ENCODE measurements at places on chromosomes 11 and 22.

GRCh38 chr22:42895541-42895981 lies 38.5 kb upstream of the ARFGAP3 start:
- no peak for DNase-seq

DNA sequence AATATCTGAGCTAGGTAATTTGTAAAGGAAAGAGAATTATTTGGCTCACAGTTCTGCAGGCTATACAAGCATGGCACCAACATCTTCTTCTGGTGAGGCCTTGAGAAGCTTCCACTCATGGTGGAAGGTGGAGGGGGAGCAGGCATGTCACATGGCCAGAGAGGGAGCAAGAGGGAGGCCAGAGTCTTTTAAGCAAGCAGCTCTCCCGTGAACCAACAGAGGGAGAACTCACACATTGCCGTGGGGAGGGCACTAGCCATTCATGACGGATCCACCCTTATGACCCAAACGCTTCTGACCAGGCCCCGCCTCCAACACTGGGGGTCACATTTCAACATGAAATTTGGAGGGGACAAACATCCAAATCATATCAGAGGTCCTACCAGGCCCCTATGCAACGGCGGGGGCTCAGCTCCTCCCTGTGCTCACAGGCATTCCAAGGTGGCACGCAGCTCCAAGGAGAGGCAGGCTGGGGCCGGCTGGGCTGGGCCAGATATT lies 4.6 kb downstream of the C11orf96 start:
- peak; percentile 12 for DNase-seq

DNA sequence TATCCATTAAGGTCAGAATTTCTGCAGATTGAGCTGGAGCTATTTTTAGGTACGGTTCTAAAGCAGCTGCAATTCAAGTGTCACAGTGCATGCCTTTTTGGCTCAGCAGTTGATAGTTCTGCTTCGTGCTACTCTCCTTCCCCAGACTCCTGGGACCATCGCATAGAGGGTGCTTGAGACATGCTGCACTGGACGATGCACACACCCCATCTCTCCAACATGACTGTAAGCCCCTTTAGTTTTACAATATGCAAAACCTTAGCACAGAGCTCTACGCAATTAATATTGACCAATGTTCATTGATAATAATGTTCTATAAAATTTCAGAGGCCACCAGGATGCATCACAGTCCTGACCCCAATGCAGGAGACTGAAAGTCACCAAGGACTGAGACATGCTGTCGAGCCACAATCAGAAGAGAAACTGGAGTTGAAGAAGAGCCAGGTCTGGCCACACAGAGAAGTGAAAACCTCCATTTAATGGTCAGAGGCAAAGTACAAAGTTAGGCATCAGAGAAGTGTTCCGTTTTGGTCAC lies 120.9 kb upstream of the ZC3H12C start:
- DNase-seq, result no peak

- DNase-seq, result no peak
These were observed 40.9 kb upstream of the CELSR1 start for GRCh38 chr22:46578251-46578823.

DNA sequence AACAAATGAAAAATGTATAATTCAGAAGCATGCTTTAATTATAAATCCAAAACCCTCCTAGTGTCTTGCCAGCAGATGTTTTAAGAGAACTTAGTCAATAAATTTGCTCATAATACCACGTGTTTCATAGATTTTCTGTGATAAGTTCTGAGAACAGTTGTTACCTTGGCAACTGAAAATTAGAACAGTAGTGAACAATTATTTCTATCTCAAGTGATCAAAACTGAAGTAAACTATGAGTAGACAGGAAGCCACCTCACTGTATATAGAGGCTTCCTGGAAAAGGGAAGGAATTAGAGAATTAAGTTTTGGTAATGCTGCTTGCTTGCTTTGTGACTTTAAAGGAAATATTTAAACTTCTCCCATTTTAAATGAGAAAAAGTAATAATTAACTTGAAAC lies 266.0 kb upstream of the ANO3 start:
- no peak for DNase-seq

DNA sequence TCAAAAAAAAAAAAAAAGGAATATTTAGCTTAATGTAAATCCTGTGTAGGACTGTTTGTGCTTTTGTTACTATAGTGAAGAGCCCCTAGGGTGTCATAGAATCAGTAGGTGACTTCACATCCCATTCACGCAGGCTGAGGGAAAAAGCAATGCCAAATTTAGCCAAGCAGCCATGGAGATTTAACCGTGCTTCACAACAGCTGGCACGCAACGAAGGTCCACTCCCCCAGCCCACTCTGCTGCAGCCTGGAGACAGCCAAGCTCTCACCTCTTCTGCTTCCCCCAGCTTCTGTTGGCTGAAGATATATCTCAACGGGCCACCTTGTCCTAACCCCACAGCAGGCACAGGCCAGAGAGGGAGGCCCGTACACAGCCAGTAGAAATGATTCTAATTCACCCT lies 78.8 kb upstream of the BID start:
- DNase-seq, result no peak

DNA sequence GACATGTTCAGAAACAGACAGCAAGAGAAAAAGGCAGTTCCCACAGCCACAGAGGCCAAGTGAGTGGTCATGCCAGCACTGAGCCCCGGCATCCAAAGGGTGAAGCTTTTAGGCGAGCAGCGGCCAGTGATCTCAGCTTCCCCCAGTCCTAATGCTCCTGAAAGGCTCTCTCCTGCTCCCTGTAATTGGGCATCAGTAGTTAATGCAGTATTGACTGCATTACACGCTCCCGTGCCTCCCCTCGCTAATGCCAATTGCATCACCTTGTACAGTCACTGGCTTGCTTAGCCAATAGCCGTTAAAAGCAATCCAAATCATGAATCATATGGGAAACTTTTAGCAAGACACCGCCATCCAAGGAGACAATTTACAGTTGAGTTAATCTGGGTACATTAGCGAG lies 4.9 kb downstream of the LMO1 start:
- no peak for DNase-seq

DNA sequence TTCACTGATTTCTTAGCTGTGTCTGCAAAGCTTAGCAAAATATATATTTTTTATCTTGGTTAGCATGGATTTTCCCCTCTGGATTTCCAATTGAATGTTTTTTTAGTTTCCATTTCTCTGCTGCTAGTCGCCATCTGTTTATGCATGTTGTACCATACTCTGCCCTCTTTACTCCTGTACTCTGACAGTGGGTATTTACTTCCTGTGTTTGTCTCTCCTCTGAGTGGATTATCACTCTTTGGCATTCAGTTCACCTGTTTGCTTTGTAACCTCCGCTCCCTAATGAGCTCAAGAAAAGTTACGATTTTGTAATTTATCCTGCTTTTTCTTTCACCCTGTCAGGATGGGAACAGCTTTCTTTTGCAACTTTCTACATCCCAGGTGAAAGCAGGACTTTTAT lies 59.1 kb downstream of the PDHX start:
- no peak for DNase-seq

GRCh38 chr11:70270877-70271648 lies 573 bp downstream of the PPFIA1 start:
- no peak for DNase-seq

GRCh38 chr22:28759861-28760560 lies 12.5 kb upstream of the CCDC117 start:
- DNase-seq, result no peak

GRCh38 chr11:46075168-46075567 lies 46.1 kb downstream of the PHF21A start:
- DNase-seq, result no peak

DNA sequence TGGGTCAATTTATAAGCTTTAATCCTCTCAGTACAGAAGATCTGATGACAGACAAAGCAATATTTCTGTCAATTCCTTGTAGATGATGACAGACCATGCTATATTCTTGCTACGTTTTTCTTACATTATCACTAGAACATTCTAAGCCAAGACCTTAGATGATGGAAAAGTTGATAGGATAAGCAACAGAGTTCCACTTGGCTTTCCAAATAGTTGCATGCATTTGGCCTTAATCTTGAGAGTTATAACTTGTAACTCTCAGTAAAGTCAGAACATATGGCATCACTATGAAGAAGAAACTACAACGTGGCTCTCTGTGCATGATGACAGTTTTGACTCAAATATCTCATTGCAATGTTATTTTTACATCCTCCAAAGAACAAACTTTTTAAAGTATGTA lies 544.3 kb upstream of the LRRC4C start:
- no peak for DNase-seq

- DNase-seq, result no peak
These were observed 12.6 kb downstream of the TCIRG1 start for GRCh38 chr11:68051191-68052136.

GRCh38 chr22:24434471-24435322 lies 7.3 kb downstream of the ADORA2A start:
- no peak for DNase-seq

DNA sequence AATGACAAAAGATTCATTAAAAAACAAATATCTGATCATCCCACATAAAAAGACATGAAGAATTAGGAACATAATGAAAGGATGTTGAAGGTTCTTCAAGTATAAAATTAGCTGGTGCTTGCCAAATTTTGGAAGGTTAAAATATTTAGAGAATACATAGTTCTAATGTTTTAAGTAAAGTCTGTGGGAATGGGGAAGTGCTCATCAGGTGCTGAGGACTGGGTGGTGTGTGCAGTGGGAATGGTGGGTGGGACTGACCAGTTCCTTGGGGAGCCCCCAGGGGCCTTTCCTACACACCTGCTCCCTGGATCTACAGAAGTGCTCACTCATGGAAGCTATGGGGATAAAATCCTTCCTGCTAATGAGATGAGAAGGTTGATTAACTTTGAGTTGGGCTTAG lies 11.8 kb downstream of the LDLRAD3 start:
- no peak for DNase-seq

- DNase-seq, result peak; percentile 70
These were observed 761 bp upstream of the NXF1 start for GRCh38 chr11:62805961-62806441.

DNA sequence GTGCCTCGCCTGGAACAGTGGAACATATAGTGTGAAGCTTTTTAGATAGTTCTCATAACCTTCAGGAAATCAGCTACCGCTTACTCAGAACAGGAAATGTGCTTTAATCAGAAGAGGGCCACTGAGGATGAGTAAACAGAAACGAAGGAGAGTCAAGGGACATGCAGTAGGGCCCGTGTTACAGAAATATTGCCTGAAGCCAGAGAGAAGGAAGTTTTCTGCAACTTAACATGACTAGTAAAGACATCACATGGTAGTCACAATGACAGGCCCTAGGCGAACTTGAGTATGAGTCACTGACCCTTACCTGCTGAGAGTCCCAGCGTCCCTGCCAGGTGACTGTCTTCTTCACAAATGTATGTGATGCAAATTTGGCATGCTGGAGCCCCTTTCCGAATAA lies 39.4 kb downstream of the CARD18 start:
- no peak for DNase-seq

GRCh38 chr11:119895981-119896380 lies 167.0 kb upstream of the NECTIN1 start:
- no peak for DNase-seq

GRCh38 chr11:79661373-79661772 lies 220.5 kb upstream of the TENM4 start:
- no peak for DNase-seq

DNA sequence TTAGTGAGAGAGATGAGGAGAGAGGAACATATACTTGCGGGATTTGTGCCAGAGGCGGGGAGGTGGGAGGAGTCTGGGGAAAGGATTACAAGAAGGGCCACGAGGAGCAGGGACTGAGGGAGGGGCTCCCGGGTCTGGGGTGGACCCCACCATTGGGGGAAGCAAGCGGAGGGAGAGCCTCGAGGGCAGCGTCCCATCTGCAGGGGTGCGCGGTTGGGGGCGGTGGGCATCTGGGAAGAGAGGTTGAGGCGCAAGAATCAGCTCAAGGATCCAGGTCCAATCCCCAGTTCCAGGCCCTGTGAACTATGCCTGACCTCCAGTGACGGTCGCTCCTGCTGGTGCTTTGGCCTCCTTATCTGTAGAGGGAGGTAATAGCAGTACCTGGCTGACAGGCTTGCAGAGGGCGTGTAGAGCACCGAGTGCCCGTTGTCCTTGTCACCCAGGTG lies 38.0 kb downstream of the ADAMTS15 start:
- DNase-seq, result no peak

- no peak for DNase-seq
These were observed 86.1 kb upstream of the ZBED5 start for GRCh38 chr11:10943968-10944367.

DNA sequence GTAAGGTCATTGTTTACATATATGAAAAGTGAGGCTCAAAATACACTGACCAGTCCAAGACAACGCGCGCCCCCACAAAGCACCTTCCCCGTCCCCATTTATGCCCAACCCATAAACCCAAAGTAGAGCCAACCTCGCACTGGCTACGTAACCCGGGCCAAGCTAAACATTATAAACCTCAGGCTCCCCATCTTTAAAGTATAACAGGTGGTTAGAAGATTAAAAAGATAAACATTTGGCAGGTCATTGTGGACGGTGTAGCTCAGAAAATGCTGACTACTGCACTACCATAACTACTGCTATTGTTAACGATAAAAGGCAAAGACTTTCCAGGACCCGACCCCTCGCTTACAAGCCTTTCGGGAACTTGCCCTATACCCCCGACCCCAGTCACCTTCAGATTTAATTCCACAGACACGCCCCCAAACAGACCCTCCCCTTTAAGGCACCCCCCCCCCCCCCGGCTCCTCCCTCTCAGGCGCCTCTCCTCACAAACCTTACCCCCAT lies 470 bp downstream of the NUMA1 start:
- peak; percentile 49 for DNase-seq

- peak; percentile 85 for DNase-seq
These were observed 66.9 kb downstream of the NFAM1 start for GRCh38 chr22:42365111-42365865.

GRCh38 chr11:110856996-110857812 lies 145.0 kb upstream of the ARHGAP20 start:
- no peak for DNase-seq

- DNase-seq, result no peak
These were observed 3.8 kb downstream of the AIP start for GRCh38 chr11:67486481-67487195.

DNA sequence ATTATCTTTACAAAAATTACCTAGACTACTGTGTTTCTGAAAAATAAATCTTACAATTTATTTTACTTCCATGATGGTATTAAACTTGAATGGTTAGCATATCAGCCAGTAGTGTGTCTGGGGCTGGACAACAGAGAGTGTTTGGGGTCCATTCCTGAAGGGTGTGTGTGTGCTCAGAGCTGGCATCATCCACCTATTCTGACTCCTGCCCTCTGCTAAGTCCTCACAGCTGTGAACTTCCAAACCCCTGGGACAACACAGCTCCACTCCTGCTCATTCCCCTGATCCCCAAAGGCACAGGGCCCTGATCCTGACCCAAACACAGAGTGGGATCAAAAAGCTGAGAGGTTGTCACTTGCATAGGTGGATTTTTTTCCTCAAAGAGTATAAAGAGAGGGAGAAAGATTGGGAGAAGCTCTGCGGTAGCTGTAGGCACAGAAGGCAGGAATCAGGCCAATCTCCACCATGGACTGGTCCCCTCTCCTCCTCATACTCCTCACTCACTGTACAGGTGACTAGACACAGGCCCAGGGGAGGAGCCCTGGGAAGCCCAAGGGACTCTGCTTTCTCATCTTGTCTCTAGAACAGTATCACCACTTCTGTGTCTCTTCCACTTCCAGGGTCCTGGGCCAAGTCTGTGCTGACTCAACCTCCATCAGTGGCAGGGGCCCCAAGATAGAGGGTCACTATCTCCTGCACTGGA lies 55.7 kb upstream of the TOP3B start:
- no peak for DNase-seq

- no peak for DNase-seq
These were observed 56.4 kb downstream of the TRAF6 start for GRCh38 chr11:36453678-36454077.

GRCh38 chr11:77407613-77408012 lies 66.3 kb downstream of the PAK1 start:
- DNase-seq, result peak; percentile 92

- DNase-seq, result no peak
These were observed 608 bp downstream of the NIPSNAP1 start for GRCh38 chr22:29580200-29580810.
